ENCODE measurements at places on chromosomes 3 and 15.

DNA sequence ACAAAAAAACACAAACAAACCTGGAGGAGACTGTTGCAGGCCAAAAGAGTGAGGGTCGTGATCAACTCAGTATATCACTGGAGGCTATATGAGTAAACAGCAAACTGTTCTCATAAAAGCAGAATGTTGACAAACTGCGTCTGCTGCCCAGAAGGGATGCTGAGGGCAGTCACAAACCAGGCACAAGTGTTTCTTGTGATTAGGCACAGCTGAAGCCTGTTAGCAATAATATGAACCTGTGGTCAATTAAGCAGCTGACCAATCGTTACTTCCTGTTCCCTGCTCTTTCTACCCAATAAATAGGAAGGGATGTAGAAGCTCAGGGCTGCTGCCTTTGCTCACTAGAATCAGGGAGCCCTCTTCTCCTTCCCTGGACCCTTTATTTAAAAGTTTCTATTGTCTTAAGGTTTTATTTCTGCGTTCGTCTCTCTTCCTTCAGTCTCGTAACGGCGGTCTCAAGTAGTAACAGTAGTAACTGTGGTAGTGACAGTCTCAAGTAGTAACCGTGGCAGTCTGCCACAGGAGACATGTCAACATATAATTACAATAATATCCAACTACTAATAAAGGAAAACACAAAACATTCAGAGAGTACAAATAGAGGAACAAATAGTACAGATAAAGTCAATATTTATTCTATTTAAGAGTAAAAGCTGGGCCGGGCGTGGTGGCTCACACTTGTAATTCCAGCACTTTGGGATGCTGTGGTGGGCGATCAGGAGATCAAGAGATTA is 698.4 kb upstream of the CCDC54 start:
- no peak for DNase-seq

DNA sequence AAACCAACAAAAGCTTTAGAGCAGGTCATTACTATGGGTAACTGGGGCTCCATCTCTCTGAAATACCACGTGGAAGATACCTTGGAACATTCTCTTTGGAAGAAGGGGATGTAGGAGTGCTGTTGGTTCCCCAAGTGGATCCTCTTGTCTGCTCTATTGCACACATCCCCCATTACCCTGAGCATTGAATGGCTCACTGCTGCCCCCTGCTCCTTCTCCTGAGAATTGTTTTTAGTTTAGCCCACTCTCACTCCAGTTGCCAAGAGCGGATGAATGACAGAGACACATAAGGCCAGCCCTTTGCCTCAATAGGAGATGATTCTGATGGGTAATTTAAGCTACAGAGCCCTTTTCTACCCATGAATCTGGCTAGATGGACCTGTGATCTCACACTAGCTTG is 135.6 kb upstream of the SUCLG2 start:
- DNase-seq: peak; percentile 51

DNA sequence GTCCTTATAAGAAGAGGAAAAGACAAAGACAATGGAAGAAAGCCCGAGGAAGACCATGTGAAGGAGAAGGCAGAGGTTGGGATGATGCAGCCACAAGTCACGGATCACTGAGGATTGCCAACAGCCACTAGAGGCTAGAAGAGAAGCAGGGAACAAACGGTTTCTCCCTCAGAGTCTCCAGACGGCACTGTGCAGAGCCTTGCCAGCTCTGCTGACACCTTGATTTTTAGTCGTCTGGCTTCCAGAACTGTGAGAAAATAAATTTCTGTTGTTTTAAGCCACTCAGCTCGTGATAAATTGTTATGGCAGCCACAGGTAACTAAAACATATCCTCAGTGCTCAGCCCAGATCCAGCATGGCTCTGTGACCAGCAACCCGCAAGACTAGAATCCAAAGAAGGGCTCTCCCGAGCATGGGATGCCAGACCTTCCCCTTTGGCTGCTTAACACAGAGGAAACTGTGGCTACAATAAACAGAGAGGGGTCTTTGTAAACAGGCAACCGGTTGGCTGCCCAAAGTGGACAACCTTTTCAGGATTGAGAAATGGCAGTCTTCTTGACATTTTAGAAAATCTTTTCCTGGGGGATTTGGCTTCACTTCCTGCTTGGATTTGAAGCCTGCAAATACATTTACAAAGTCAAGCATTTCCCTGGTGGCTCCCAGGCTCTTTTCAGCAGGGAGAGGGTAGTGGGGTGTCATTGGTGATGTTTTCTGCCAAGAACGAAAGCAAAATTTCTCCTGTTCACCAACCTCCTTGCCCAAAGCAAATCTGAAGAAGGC is 88.7 kb upstream of the ADPGK start:
- no peak for DNase-seq

DNA sequence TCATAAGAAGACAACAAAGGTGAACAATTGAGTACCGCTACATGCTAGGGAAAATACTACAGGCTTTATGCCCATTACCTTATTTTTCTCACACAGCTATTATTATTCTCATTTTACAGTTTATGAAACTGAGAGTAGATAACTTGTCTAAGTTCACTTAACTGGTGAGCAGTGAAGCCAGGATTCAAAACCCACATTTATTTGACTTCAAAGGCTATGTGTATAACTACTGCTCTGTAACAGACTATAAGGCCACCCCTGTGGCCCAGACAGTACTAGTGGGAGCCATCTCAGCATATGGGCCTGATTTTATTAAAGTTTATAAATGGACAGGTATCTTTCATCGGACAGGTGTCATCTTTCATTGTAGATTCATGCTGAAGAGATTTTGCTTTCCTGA is 14.4 kb upstream of the BBX start:
- DNase-seq: no peak

DNA sequence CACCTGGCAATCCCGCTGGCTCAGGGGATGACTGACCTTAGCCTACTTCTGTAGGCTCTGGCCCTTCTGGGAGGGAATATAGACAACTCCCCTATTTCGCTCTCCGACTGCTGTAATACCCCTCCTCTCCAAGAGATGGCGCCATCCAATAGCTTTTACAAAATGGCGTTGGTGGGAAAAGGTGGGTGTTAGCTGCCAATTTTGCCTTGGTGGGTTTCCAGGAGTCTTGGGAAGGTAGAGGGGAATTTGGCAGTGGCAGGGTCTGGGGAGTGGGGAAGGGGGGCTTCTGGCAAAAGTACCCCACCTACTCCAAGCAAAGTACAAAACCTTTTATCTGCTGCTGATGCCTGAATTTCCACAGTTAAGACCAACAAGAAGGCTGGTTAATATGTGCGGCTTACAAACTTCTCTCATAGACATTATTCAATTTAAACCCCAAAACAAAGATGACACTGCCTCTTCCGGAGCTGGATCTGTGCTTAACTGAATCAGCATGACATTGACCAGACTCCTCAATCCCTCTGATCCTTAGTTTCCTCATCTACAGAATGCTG is 62.1 kb downstream of the RASGRF1 start:
- peak; percentile 87 for DNase-seq

DNA sequence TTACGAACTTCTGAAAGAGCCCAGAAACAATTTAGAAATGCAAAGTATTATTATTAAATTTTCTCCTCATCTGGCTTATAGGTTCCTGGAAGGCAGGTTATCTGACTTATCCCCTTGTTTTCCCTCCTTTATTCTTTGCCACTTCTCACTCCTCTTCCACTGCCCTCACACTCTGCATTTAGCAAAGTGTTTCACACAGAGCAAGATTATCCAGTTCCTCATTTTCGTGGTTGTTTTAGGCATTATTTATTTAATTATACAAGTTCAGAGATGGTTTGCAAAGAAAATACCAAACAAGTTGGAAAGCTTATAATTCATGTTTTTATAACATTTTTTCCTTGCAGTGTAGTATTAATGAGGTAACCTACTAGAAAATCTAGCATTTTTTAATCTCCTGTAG is 544.9 kb downstream of the NSUN3 start:
- no peak for DNase-seq

- DNase-seq: no peak
Observed at GRCh38 chr15:83102346-83102745, 5.1 kb upstream of the TM6SF1 start.

DNA sequence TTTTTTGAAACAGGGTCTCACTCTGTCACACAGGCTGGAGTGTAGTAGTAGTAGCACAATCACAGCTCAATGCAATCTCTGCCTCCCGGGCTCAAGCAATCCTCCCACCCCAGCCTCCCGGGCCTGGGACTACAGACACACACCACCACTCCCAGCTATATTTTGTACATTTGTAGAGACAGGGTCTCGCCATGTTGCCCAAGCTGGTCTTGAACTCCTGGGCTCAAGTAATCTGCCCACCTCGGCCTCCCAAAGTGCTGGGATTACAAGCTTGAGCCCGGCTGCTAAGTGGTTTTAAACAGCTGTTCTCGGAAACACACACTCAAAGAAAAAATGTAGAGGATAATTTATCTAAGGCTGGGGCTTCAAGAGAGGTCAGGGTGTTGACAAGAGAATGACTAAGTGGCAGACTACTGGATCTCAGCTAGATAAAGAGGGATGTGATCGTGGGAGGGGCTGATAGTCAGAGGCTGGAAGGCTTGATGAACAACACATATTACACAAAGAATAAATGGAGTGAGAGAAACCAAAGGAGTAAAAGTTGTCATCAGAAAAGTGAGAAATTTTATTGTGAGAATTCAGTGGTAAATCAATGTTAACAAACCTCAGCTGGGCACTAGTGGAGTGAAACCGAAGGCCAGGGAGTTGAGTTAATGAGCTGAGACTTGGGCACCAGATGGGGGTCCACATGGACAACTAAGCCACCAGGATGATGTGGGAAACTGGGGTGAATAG is 6.7 kb downstream of the CCR5AS start:
- no peak for DNase-seq

DNA sequence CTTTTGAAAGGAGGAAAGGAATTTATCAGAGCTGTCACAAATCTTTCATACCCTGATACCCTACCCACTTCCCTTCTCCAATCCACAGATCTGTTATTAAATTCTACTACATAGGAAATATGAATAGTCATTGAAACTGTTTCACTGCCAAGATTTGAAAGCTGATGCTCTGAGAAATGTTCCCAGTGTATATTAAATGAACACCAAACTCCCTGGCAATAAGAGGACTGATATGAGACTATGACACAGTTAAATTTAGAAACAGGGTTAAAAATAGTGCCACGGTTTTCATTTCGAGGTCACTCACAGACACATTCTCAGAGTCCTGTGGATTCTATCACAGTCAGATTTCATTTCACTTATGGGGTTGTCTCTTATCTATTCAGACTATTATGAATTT is 27.2 kb upstream of the GBE1 start:
- no peak for DNase-seq

- no peak for DNase-seq
Observed at GRCh38 chr3:85074003-85074402, 115.2 kb downstream of the CADM2 start.

DNA sequence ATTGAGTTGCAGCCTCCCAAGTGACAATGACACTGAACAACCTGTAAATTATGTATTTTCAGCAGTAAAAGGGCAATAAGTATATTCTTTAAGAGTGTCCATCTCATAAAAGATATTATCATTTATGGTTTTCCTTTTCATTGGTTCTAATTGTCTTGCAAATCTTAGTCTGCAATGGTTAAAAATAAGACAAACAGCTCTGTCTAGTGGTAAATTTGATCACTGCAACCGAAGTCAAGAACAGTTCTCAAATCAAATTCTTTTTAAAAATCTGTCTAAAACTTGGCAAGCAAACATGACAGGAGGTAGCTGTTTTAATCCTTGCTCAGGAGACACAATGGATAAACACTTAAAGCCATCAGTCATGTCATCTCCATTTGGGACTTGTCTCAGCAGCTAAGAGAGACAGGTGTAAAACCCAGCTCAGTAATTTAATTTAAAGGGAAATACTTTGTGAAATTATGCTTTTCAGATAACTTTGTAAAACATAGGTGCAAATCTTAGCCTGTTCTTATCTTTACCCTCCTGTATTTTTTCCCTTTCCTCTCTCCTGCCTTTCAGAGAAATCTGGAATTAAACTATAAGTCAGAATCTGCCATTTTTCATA is 150.3 kb upstream of the ARHGEF26 start:
- DNase-seq: no peak

DNA sequence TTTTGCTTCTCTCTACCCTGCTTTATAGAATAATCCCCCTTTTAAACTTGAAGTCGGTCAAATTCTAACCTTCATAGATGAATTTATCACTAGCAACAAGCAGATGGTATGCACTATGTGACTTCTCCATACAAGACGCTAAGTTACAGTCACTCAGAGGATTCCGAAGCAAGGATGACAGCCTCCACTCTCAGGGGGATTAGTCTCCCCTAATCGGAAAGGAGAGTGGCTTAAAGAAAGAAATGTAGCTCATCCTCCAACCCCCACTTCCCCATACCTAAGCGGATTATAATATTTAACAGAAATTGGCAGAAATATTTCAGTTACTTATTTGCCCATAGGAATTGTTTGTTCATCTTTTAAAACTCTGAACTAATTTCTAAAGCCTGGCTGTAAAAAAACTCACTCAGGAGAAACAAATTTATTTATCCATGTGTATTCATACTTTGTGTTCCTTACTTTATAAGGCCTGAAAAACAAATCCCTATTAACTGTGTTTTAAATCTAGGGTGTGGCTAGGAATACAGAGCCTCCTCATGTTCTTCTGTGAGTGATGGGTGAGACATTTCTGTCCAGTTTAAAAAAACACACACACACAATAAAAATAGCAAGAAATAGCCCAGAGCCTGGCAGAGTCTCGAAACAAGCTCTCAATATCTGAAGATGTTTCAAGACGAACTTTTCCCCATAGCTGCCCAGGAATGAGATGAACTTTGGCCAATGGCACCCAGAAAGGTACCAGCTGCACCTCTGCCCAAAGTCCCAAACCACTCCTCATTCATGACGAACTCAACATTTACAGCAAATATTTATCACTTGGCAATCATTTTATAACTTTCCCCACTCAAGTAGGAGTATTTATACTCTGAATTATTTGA is 18.7 kb downstream of the SIAH2 start:
- DNase-seq: no peak

DNA sequence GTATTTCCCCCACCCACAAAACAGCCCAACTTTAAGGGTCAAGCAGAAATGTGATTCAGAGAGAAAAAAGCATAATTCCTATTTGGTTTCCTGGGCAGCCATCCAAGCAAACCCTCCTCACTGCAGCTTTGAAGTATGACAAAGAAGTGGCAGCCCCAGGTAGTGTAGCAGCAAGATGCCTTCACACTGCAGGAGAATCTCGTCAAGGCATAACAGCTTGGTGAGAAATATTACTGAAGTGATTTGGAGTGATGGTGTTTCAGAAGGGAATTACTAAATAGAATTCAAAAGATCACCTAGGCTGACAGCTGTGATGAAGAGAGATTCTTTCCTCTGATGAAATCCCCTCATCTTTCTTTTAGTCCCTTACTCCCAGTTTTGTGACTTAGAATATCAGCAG is 173.9 kb downstream of the PYDC2 start:
- DNase-seq: peak; percentile 13
